CD4-positive, alpha-beta T cell treated with Interleukin-1 beta for 1 hour (primary cell): ENCODE measurements at places on chromosomes 12 and 14.

GRCh38 chr12:24838531-24838950 is 110.4 kb downstream of the BCAT1 start:
- no peak for DNase-seq

- no peak for DNase-seq
These were observed 61.6 kb downstream of the SERPINA3 start for GRCh38 chr14:94673781-94674231.

DNA sequence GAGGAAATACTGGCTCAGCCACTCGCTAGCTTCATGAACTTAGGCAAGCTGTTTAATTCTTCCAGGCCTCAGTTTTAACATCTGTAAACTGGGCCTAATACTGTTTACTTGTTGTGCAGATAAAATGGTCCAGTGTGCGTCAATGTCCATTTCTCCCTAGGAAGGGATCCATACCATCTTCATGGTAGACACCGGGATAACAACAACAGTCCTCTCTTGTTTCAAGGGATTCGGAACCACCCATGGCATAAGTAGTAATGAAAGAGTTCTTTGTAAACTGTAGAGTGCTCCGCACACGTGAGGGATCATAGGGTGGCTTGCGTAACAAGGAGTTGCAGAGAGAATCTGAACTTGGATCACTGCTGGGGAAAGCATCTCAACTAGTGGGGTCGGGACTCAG is 17.3 kb upstream of the CHGA start:
- no peak for DNase-seq

- DNase-seq = no peak
These were observed 139.4 kb downstream of the TBX5 start for GRCh38 chr12:114266536-114266935.

- peak; percentile 73 for DNase-seq
These were observed 29.2 kb downstream of the ZCCHC8 start for GRCh38 chr12:122471324-122472226.

DNA sequence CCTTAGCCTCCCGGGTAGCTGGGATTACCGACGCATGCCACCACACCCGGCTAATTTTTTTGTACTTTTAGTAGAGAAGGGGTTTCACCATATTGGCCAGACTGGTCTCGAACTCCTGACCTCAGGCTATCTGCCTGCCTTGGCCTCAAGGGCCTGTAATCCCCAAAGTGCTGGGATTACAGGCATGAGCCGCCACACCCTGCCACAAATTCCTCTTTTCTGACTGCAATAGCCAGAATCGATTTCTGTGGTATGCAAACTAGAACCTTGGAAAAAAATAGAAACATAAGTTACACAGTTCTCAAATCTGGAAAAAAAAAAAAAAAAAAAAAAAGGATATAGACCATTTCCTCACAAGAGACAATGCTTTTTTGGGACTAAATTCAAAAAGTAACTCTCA is 184.6 kb upstream of the EGLN3 start:
- DNase-seq = no peak

GRCh38 chr14:56964895-56965294 is 154.6 kb upstream of the OTX2 start:
- DNase-seq = no peak

GRCh38 chr12:91127306-91127705 is 16.0 kb upstream of the LUM start:
- no peak for DNase-seq

GRCh38 chr12:15963271-15963670 is 52.1 kb downstream of the DERA start:
- no peak for DNase-seq

DNA sequence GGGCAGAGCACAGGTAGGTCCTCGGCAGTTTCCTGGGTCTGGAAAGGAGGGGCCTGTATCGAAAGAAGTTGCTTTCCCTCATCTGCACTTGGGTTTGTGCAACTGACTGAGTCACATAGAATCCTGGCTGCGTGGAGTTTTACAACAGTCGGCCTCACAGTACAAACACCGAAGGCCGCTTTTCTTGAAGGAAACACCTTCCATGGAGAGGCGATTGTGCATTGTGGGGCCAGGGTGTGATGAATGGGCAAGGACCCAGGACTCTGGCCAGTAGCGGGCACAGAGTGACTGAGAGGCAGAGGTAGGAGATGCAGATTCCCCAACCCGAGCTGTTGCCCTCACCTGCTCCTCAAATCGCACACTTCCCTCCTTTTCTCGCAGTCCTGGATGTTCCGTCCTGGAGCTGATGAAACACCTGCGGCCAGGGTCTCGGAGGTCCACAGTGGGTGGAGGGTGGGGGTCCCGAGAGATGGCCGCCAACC is 7.7 kb downstream of the CCND2 start:
- no peak for DNase-seq

- DNase-seq = no peak
These were observed 125.8 kb downstream of the C12orf42 start for GRCh38 chr12:103369929-103370328.

GRCh38 chr14:35406506-35407305 is 2.2 kb upstream of the NFKBIA start:
- peak; percentile 67 for DNase-seq

GRCh38 chr12:6384499-6385436 is 806 bp downstream of the LTBR start:
- no peak for DNase-seq

DNA sequence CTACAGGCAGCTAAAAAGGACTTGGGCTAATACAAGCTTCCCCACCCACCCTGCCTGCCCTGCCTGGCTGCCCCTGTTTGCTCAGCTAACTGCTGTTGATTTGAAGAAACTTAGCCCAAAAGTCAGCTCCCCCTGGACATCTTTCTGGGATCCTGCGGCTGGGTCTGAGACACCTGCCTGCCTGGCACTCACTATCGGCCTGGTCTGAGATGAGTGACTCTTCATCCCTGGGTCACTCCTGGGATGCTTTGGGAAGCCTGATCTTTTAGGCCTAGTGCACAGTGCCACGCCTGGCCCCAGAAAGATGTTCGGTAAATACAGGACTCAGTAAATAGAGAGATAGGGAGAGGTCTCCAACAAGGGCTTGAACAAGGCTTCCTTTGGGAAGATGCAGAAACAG is 211.3 kb upstream of the DIO3 start:
- no peak for DNase-seq

GRCh38 chr12:16435875-16436554 is 88.6 kb downstream of the MGST1 start:
- DNase-seq = no peak

DNA sequence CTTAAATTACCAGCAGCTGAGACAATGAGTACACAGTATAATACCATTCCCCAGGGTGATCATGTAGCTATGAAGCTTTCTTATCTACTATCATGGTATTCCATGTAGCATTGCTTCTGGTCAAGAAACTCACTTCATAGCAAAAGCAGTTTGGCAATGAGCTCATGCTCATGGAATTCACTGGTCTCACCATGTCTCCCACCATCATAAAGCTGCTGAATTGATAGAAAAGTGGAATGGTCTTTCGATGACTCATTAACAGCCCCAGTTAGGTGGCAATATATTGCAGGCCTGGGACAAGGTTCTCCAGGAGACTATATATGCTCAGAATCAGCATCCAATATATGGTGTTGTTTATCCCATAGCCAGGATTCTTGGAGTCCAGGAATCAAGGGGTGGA is 553.7 kb downstream of the FOXG1 start:
- no peak for DNase-seq

DNA sequence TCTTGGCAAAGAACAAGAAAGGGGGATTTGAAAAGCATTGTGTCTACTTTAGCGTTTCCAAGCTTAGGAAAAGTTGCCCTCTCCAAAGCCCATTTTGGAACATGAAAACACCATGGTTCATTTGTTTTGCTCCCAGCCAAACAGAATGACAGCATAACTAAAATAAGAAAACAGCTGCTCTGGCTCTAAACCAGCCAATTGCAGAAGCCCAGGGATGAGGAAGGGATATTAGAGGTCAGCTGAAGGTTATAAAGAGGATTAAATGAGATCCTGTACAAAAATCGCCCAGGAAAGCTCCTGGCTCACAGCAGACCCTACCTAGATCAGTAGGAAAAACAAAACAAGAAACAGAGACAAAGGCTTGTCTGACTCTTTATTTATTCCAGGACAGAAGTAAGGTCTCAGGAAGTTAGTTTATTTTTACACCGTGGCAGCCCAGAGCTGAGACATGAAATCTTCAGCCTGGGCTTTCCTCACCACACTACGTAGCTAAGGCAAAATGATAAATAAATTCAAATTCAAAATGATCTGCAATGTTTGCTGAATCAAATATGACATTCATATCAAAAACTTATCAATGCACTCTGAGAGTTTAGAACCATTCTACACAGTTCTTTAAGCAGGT is 25.9 kb downstream of the SPX start:
- DNase-seq = no peak

DNA sequence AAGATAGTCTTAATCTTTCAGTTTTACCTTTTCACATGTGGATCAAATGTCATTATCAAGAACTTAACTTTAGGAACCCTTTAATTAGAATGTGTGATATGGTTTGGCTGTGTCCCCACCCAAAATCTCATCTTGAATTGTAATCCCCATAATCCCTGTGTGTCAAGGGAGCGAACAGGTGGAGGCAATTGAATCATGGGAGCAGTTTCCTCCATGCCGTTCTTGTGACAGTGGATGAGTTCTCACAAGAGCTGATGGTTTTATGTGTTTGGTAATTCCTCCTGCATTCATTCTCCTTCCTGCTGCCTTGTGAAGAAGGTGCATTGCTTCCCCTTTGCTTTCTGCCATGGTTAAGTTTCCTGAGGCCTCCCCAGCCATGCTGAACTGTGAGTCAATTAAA is 160.6 kb downstream of the MON2 start:
- no peak for DNase-seq

DNA sequence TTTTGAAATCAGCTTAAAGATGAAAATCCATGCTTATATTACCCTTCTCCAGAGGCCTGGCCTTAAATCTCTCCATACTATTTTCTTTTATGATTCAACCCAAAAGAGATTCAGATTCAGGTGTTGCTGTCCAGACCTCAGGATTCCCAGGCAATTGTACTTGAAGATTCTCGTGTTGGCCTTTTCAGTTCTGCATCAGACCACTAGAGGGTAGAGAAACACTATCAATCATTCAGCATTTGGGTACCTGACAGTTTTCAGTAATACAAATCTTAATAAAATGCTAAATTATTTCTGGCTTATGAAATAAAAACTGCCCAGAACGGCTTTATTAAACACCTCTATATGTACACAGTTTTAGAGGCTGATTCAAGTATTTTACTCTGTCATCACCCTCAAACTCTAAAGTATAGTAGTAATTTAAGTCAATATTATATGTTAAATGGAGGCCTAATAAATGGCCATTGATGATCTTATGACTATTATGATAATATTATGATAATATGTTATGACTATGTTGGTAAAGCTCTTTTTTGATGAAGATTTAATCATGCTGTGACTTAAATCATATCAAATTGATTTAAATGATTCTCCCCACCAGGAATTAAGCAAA is 301.1 kb downstream of the DUSP6 start:
- peak; percentile 12 for DNase-seq

- DNase-seq = no peak
These were observed 800 bp downstream of the PCNX4 start for GRCh38 chr14:60092526-60092920.

DNA sequence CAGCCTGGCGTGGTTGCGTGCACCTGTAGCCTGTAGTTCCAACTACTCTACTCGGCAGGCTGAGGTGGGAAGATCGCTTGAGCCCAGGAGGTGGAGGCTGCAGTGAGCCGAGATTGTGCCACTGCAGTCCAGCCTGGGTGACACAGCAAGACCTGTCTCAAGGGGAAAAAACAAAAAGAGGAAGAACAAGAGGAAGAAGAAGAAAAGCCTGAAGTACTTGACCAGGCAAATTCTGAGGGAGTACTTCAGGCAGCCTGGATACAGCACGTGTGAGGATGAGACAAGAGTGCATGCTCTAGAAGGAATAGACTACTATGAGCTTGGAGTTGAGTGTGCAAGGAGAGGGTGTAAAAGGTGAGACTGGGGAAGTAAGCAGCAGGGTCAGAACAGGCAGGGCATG is 1.8 kb downstream of the GDF3 start:
- DNase-seq = peak; percentile 7

DNA sequence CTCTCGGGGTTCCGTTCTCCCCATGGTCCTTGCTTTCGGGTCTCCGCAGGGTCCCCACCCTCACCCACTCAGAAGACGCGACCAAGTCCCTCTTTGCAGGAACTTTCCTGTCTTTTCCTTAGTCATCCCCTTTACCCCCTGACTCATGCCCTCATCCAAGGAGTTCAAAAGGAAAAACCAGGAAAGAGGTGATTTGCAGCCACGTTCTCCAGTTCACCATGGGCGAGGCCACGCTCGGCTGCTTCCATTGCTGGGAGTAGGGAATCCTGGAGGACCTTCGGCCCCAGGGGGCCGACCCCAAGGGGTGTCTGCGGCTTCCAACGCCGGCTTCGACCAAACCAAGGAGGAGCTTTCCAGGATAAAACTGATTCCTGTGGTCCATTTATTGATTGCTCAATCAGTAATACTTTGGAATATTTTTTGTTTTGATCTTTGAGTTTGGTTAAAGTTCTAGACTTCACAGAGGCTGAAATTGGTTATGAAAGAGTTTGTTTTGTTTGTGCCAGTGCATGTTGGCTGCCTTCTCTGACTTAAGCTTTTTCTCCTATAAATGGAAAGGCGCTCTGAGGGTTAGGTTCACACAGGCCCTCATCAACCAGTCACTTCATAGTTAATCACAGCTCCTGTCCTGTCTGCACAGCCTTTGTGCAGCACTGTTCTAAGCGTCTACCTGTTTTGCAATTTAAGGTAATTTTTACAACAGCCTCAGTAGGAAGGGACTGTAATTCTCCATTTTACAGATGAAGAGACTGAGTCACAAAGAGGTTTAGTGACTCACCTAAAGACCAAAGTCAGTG is 827 bp downstream of the ALDH2 start:
- no peak for DNase-seq

DNA sequence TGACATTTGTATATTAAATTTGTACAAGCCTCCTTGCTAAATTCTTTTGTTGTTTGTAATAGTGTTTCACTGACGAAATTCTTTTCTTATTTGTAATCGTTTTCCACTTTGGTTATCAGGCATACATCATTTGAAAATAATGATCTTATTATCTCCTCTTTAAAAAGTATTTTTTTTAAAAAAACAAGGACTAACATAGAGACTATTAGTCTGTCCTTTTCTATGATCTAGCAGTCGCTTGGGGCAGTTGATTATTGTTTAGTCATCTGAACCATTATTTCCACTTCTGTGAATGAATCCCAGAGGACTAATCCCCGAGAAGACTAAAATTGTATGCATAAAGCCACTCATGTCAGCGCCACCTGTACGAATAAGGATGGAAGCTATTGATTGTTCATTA is 11.5 kb downstream of the ADGRD1 start:
- no peak for DNase-seq

DNA sequence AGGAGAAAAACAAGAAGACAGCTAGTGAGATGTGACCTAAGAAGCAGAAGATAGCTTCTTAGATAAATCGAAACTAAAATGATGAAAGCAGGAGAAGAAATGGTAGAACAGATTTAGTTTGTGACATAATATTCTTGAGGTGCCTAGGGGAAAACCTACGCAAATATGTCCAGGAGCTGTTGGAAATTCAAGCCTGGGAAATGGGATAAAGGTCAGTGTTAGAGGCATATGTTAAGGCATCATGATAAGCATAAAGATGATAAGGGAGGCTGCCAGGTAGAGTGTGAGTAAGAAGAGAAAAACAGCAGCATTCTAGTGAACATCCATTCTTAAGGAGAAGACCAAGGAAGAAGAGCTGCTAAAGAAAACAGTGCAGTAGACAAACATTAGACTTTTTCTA is 109.6 kb upstream of the LGR5 start:
- no peak for DNase-seq

- DNase-seq = no peak
These were observed 33.8 kb upstream of the DUSP6 start for GRCh38 chr12:89386138-89386537.
